ENCODE measurements at places on chromosomes 12 and 14. TPM values are rescaled to one million over a fixed set of nuclear protein-coding genes. Genes with fewer than 3 reads are reported as not detected.

SLC6A13 gene
- total RNA-seq: 2.2 TPM

- peak; percentile 91 for DNase-seq
- no peak overlapping the region for H3K27ac ChIP-seq
- H3K4me1 ChIP-seq: no peaks in the 10 kb centered on the region
- no peaks in the 10 kb centered on the region for H3K36me3 ChIP-seq
- H3K4me3 ChIP-seq: no peak overlapping the region
- H3K27me3 ChIP-seq: no peaks in the 10 kb centered on the region
Observed at GRCh38 chr14:85516239-85517113, 13.5 kb upstream of the FLRT2 start.

DNA sequence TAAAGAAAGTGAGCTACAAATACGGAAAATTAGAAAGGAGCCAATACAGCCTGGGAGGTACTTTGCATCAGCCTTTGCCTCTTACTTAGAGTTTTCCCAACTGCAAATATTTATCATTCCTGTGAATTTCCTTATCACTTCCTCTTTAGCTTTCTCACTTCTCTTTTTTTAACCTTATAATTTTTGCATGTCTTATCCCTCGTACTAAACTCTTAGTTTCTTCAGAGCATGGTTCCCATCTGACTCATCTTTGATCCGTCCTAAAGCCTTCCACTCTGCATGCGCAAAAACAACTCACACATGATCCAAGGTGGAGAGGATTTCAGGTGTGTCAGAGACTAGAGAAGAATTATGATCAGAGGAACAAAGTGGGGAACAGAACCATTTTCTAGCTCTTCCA is 9.6 kb upstream of the SNAPC1 start:
- H3K4me3 ChIP-seq: no peak overlapping the region
- no peak for DNase-seq
- H3K27me3 ChIP-seq: no peaks in the 10 kb centered on the region
- peaks cover 34% of the 10 kb centered on the region for H3K4me1 ChIP-seq

GRCh38 chr14:100214770-100215083 is 24.2 kb upstream of the YY1 start:
- H3K4me1 ChIP-seq: no peaks in the 10 kb centered on the region
- peak overlapping the region; percentile 5 for H3K27ac ChIP-seq
- H3K36me3 ChIP-seq: no peaks in the 10 kb centered on the region
- H3K27me3 ChIP-seq: no peaks in the 10 kb centered on the region

RHEBL1 gene
- 1.1 TPM for total RNA-seq

GRCh38 chr14:63757211-63757610 is 29.3 kb upstream of the SGPP1 start:
- H3K4me1 ChIP-seq: no peaks in the 10 kb centered on the region
- no peak overlapping the region for H3K4me3 ChIP-seq
- no peaks in the 10 kb centered on the region for H3K36me3 ChIP-seq
- H3K27ac ChIP-seq: no peak overlapping the region
- no peaks in the 10 kb centered on the region for H3K27me3 ChIP-seq

- H3K27me3 ChIP-seq: no peaks in the 10 kb centered on the region
- H3K4me3 ChIP-seq: no peak overlapping the region
- H3K36me3 ChIP-seq: no peaks in the 10 kb centered on the region
- no peak overlapping the region for H3K27ac ChIP-seq
Observed at GRCh38 chr12:1716911-1717310, 26.0 kb downstream of the ADIPOR2 start.

DNA sequence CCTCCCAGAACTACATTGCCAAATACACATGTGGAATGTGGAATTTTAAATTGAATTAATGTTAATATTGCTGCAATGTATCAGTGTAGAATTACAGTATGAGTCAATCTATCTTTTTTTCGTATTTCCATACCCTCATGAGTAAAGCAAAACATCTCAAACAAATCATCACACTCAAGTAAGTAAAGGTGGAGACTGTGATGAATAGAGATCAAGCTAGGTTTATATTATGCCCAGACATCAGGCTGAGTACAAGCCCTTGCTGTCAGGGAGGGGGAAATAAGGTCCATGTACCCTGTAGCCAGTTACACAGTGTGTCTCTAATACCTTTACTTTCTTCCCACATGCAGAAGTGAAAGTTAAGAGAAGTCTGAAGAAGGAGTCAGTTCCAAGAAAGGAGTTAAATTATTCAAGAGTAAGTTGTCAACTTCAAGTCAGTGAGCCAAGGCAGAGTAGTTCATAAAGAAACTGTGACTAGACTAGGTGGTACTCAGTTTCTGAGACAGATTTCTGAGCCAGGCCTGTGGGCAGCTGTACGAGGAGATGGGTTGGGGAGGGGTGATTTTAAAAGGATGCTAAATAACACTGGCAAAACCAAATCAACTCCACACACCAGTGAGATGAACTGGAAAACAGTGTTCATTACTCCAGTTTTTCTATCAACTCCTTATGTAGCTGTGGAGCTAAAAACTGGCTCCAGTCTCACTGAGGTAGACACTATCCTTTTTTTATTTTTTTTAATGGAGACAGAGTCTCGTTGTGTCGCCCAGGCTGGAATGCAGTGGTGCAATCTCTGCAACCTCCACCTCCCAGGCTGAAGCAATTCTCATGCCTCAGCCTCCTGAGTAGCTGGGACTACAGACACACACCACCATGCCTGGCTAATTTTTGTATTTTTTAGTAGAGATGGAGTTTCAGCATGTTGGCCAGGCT is 23.8 kb upstream of the STK38L start:
- H3K4me3 ChIP-seq: no peak overlapping the region
- DNase-seq: no peak
- no peak overlapping the region for H3K27ac ChIP-seq
- H3K36me3 ChIP-seq: no peaks in the 10 kb centered on the region
- no peaks in the 10 kb centered on the region for H3K4me1 ChIP-seq
- no peaks in the 10 kb centered on the region for H3K27me3 ChIP-seq

GRCh38 chr14:62213516-62213915 is 451.3 kb downstream of the SNAPC1 start:
- no peaks in the 10 kb centered on the region for H3K36me3 ChIP-seq
- no peaks in the 10 kb centered on the region for H3K4me1 ChIP-seq
- no peak overlapping the region for H3K27ac ChIP-seq
- peak; percentile 2 for DNase-seq
- H3K27me3 ChIP-seq: no peaks in the 10 kb centered on the region

- H3K4me1 ChIP-seq: no peaks in the 10 kb centered on the region
- H3K4me3 ChIP-seq: no peak overlapping the region
- DNase-seq: no peak
- no peaks in the 10 kb centered on the region for H3K36me3 ChIP-seq
- H3K27ac ChIP-seq: no peak overlapping the region
- H3K27me3 ChIP-seq: no peaks in the 10 kb centered on the region
Observed at GRCh38 chr14:58722441-58722840, 84.7 kb downstream of the DACT1 start.

TSPAN19 gene
- total RNA-seq: 0.06 TPM
